Brain (organoid and tissue), 16 donors: ENCODE measurements at places on chromosomes 13 and 19.

GRCh38 chr19:34985249-34986022, 14.7 kb upstream of the GRAMD1A start:
- DNase-seq: peak; percentile 53

DNA sequence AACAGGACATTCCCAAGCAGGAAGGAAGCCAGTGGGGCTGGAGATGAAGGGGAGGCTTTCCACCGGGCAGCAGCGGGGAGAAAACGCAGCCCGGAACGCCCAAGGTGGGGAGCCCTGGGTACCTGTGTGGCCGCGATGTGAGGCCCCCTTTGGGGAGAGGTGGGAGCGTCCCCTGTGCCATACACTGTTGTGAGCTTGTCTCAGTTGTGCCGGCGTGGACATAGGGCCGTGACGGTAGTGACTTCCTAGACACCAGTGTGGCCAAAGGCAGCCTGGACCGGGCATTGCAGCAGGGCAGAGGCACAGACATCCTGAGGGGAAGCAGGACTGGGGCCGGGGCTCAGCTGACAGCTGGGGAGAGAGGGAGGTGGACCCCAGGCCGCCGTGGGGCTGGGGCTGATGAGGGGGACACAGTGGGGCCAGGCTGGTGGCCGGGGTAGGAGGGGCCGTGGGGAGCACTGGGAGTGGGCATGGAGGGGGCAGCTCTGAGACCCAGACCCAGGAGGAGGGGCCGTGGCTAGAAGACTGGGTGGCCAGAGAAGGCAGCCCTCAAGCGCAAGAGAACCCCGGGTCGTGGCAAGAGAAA, 38.5 kb upstream of the TFDP1 start:
- DNase-seq: no peak

DNA sequence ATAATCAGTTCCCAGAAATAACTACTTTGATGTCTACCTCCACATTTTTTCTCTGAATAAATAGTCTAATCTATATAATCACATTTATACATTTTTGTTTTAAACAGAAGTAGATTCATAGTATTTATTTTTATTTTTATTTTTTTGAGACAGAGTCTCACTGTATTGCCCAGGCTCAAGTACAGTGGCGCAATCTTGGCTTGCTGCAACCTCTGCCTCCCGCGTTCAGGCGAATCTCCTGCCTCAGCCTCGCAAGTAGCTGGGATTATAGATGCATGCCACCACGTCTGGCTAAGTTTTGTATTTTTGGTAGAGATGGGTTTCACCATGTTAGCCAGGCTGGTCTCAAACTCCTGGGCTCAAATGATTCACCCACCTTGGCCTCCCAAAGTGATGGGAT, 16.7 kb downstream of the TM9SF2 start:
- no peak for DNase-seq

GRCh38 chr13:59024434-59024833, 1139.3 kb downstream of the DIAPH3 start:
- no peak for DNase-seq

- DNase-seq: no peak
Measured at GRCh38 chr19:2573916-2574315, 98.0 kb downstream of the GADD45B start.

DNA sequence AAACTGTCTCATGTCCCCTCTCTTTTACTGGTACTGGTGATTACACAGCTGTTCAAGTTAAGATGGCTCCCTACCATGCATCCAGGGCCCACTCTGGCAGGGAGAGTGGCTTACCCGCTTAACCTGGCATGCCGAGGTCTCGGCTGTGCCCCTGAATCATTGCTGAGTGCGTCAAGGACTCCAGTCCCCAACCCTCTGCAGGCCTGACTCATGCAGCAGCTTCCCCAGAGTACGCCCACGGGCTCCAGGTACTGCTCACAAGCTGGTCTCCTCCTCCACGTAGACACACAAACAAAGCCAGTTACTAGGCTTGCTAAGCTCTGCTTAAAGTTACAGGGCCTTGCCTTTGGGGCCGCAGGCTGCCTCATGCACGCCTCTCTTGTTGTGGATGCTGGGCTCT, 447.4 kb downstream of the COG6 start:
- no peak for DNase-seq

- DNase-seq: no peak
Measured at GRCh38 chr19:52743091-52743490, 8.2 kb upstream of the ZNF611 start.

DNA sequence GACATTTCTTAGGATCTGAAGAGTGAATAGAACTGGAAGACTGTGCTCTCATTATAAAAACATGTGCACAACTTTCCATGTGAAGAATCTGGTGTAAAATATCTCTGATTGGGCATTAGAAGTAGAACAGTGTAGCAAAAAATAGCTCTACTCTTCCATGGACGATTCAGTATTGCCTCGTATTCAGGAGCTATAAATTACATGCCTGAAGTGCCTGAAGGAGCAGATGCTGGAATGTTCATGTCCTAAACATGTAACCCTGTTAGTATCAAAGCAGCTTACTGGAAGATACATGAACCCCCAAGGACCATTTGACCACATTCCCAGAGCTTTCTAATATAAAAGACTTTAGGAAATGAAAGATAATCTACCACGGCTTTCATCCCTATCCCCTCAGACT, 528.9 kb downstream of the DACH1 start:
- DNase-seq: no peak

DNA sequence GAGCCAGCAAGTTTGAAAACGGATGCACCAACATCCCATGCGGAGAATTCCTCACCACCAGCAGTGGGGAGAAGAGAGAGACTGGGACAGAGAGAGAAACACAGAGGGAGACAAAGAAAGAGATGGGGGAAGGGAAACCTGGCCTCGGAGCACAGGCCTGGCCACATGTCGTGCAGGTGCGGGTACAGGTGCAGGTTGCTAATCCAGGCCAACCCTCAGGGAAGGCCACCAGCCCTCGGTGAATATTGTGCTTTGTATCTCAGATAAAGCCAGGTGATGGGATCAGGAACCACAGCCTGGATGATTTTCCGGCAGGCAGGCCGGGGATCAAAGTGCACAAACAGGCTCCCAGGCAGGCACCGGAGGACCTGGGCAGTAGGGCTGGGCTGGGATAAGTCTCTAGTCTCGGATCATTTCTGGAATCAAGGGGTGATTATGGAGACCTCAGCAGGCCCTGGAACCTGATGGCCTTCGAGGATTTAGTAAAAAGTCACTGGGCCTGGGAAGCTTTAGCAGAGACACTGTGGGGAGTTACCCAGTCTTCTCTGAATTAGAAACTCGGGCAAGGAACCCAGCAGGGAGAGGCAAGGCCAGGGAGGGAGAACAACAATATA, 3.7 kb downstream of the GAS6 start:
- no peak for DNase-seq

DNA sequence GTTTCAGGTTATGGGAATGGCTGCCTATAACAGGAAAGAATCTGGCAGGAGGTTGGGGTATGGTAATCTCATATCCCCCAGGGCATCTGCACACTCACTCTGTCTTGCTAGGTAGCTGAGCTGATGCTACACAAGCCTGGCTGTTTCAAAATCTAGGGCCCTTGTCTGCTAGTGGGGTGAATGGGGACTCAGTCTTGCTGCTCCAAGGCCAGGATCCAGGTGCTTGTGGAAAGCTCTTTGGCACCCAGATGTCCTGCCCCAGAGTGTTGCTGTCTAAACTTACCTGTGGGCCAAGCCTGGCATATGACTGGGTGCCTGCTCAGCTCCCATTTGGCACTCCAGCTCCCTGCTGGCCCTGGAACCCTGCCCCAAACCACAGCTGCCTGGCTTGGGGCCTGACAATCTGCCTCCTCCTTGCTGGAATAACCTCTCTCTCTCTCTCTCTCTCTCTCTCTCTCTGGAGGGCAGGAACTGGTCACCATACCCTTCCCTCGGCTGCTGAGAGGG, 158.1 kb upstream of the TSC22D1 start:
- DNase-seq: no peak

DNA sequence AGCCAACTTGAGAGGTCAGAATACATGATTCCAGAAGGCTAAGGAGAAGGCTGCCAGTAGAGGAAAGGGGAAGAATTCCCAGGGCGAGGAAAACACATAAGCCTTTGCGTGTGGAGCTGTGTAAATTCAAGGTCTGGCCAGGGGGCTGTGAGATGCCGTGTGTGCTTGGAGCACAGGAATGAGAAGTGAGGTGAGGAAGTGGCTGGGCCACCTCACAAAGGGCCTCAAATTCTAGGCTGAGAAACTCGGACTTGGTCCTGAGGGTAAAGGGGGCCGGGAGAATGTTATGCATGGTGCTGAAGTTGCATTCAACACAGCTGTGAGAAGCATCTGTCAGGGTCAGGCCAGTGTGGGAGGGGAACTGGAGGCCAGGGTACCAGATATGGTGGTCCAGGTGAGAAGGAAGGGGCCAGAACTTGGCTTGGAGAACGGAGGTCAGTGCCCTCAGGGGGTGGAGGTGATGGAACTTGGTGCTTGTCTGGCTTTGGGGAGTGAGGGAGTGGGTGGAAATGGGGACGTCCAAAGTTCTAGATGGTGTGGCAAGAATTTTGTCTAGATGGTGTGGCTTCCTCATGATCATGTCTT, 4.9 kb upstream of the ZNF580 start:
- no peak for DNase-seq

- no peak for DNase-seq
Measured at GRCh38 chr13:43776501-43777079, 10.2 kb downstream of the ENOX1 start.

DNA sequence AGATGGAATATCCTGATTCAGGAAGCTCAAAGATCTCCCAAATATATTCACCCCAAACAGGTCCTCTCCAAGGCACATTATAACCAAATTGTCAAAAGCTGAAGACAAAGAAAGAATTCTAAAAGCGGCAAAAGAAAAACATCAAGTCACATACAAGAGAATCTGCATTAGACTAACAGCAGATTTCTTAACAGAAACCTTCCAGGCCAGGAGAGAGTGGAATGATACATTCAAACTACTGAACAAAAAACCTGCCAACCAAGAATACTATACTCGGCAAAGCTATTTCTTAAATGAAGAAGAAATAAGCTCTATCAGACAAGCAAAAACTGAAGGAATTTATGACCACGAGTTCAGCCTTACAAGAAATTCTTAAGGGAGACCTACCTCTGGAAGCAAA, 120.6 kb upstream of the WASF3 start:
- no peak for DNase-seq

- no peak for DNase-seq
Measured at GRCh38 chr13:90070362-90070761, 1277.1 kb upstream of the MIR17HG start.

DNA sequence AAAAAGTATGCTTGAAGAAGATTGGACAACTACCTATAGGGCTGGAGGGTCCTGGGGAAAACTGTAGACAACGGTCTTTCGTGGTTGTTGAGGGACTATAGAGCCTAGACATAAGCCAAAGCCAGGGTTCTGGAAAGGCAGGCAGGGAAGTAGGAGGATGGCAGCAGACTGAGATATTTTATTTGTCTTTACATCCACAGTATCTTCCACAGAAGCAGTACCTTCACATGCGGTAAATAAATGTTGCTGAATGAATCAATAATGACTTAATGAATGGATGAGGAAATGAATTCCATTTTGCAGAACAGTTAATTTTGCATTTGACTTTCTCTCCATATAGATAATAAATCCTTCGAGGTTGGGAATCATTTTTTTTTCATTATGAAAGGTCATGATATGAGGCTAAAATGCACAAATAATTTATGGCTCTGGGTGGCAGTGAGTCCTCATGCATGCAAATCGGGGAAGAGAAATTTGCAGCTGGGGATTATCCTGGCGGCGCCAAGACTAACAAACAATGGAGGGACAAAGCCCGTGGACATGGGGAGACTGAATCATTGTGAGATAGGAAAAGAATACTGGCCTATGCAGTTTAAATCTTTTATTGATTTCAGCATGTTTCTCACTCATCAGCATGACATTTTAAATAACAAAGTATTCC, 102.0 kb downstream of the ERCC5 start:
- DNase-seq: peak; percentile 66

DNA sequence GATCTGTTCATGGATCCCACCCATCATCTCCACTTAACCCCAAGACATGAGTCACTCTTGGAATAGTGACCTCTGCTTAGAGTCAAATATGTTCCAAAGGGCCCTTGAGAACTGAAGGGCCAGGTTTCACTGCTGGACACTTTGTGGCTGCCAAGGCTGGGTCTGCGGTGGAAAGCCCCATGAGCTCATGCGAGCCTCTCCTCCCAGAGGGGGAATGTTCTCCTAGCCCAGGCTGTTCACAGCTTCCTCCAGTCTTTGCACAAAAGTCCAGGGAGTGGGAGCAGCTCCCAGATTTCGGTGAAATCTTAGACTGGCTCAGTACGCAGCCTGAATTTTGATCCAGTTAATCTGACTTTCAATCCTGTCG, 732 bp upstream of the DCLK1 start:
- no peak for DNase-seq

DNA sequence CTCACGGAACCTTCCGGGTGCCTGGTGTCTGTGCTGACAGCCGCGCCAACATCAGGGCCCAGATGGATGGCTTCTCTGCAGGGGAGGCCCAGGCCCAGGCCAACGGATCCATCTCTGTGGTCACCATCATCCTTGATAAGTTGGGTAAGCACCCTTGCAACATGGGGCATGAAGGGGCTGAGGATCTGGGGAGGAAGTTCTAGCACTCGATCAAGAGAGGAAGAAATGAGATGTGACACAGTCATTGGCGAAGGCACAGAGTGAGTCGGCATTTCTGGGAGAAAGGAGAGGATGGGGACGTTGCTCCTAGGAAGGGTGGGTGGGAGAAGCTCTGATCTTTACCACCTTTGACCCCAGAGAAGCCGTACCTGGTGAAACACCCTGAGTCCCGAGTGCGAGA, 4.4 kb downstream of the CILP2 start:
- DNase-seq: no peak

- DNase-seq: no peak
Measured at GRCh38 chr13:107139006-107139405, 571.1 kb upstream of the ARGLU1 start.

DNA sequence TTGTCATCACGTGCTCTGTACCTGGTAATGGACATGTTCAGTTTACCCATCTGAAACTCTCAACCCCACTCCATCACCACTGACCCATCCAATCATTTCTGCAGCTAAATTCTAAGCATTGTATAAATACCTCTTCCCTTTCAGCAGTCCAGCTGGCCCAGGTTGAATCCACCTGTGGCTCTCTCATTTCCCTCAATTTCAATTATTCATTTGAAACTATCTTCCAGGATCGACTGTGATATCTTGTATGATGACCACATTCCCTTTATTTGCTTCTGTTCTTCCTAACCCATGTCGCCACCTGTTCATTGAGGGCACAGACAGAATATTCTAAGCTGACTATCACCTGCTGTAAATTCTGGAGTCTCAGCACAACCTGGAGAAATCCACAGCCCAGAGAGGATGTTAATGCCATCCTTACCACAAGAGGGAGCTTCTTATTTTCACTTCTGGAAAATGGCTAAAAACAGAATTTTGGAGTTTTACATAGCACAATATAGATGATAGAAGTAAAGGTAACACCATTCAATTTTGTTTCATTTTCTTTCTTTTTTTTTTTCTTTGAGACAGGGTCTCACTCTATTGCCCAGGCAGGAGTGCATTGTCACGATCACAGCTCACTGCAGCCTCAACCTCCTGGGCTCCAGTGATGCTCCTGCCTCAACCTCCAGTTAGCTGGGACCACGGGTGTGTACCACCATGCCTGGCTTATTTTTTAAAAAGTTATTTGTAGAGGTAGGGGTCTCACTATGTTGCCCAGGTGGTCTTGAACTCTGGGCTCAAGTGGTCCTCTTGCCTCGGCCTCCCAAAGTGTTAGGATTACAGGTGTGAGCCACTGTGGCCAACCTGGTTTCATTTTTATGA, 38.6 kb downstream of the ZNF823 start:
- peak; percentile 41 for DNase-seq
